ENCODE measurements at places on chromosomes 7 and 10.

DNA sequence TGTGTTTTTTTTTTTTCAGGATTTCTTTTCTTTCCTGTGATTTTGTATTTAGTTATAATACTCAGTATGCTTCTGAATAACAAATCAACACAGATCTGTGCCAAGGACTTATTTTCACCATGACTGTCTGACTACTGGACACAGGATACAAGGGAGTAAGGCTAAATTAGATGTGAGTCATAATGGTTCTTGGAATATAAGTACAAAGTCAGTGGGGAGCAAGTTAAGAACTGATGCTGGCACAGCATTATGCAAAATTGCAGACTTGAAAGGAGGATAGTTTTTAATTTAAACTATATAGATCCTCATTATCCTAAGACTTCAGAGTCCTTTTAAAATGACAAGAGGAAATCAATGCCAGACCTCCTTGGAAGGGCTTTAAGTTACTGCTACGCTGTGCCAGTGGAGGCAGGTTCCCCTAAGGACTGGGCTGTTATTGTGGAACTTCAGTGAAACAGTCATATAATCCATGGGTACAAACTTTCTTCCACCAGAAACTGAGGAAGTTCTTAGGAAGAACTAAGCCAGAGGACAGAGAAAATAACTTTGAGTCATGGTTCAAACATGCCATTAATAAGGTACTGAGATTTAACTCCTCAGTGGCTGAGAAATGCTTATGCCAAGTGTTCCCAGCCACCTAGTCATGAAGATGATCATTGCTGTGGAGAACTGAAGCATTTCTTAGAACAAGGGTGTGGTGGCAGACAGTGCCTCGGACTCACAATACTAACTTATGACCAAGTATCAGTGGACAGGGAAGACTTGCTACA, 531.2 kb downstream of the HTR7 start:
- DNase-seq = no peak

DNA sequence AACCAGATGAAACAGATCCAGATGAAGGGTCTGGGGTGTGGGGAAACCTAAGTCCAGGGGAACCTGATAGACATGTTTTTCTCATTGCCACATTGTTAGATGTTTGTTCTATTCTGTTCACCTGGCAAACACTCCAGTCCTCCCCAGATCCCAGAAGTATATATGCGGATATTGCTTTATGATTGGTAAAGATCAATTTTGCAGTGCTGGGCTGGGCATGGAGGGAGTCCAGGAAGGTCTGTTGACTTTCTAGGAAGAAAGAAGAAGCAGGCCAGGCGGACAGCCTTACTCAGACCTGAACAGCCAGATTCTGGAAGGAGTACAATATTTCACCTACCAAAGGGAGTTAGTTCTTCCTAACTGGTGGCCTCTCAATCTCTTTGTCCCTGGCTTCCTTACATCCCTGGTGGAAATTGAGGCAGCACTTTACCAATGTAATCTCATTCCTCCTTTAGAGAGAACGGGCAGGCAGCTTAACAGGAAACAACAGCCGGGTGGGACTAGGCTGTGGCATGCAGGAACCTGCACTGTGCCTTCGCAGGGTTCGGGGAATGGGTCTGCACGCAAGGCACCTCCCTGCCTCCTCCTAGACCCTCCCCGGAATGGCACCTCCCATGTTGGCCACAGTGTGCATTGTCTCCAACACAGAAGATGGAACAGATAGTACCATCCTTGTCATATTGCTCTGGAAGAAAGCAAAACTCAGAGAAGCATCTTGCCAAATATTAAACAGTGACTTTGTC, 930 bp downstream of the GIMAP6 start:
- peak; percentile 15 for DNase-seq

DNA sequence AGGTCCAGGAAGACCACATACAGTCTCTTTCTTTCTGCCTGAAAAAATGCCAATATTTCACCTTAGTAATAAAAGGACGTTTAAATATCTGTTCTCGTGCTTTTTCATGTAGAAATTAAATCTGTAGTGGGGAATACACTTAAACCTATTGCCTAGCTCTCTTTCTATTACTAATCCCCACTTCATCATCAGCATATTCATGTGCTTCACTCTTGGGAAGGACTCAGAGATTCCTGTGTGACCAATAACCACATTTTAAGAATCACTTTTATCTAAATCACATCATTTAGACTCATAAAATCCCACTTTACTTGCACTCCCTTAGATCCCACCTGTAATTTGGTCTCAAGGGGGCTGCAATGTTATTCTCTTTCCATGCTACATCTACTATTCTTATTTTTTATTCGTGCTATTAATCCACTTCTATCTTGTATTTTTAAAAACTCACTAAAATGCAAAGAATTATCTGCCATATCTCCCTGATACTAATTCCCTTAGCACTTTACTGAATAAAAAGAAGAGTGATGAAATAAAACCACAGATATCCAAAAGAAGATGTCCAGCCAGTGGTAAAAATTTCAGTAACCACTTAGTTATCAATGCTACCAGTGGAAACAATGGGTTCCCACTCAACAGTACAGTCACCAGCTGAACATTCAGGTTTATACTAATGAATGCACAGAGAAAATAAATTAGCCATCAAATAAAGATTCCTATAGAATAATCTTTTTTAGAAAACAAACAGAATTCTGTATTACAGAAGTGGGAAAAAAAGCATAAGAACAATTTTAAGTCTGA, 102.1 kb downstream of the PPP1R17 start:
- DNase-seq = no peak

DNA sequence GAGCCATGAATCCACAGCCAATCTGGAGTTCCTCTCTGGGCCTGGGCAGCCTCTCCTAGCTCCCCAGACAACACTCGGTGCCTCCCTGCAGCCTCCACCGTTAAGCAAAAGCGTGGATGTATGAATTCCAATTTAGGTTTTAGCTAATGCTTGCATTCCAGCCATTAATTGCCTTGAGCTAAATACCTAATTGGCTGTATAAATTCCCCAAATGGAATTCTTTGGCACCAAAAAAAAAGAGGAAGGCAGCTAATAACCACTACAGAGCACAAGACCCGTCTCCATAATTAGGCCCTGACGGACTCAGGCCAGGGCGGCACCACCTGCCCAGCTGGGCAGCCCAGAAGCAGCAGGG, 140.5 kb downstream of the PTPRN2 start:
- DNase-seq = no peak

DNA sequence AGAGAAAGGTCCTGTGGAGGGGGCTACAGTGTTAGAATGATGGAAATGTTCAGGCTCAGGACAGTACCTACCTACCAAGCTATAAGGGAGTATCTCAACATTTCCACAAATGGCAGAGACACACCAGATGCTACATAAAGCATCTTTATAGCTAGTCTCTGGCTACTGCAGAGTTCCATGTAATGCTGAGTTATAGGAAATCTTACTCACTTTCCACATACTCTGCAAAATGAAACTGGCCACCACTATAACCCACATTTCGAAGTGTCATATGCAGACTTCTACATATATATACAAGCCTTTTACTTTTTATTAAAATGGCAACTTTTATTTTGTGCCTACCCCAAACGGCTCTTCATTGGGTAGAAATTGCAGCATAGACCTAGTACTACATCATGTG, 85.5 kb downstream of the FAS start:
- DNase-seq = no peak

DNA sequence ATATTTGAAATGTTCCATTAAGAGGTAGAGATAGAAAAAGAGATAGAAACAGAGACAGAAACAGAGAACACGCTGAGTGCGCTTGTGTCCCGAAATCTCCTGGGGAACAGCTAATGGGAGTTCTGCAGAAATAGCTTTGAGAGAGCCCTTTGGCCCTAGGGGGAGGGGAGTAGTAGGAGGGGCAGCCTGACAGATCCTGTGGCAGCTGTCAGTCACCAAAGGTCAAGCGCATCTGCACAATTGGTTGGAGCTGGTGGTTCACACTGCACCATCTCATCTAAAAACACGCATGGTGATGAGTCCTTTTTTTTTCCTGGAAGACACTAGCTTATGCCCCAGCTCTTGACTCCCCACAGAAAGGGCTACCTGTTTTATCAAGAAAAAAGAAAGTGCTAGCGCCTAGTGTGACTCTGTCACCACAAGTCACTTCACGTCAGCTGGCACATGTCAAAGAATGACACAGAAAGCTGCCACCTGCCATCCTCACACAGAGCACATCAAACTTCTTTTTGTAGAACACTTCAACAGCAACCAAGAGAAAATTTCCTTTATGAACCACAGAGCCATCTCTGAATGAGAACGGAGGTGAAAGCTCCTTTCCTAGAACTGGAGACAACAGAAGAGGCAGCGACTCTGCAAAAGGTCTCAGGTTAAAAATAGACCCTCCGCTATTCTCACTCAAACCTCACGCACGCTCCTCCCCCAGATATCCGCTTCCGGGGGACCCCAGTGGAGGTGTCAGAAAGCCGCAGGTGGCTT, 125.7 kb downstream of the GFRA1 start:
- no peak for DNase-seq

DNA sequence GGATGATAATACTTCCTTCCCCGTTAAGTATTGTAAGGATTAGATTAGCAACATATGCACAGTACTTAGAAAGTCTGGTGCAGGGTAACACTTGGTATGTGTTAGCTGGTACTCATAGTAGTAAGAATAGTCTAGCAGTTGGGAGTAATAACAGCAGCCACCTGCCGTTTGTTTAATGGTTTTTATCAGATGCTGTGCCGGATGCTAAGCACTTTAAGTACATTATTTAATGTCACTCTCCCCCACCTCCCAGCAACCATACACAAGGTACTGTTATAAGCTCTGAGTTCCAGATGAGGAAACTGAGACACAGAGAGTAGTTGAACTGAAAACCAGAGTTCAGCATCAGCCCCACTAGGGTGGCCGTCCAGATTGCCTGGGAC, 60.1 kb downstream of the ZMIZ1 start:
- no peak for DNase-seq

- DNase-seq = no peak
Observed at GRCh38 chr7:102874966-102875365, 37.8 kb upstream of the LRRC17 start.

GRCh38 chr10:124248056-124249045, 155.0 kb upstream of the CHST15 start:
- DNase-seq = peak; percentile 24

- DNase-seq = no peak
Observed at GRCh38 chr10:56318816-56319215, 42.2 kb downstream of the ZWINT start.

GRCh38 chr7:150912427-150912826, 60.1 kb downstream of the AOC1 start:
- no peak for DNase-seq

DNA sequence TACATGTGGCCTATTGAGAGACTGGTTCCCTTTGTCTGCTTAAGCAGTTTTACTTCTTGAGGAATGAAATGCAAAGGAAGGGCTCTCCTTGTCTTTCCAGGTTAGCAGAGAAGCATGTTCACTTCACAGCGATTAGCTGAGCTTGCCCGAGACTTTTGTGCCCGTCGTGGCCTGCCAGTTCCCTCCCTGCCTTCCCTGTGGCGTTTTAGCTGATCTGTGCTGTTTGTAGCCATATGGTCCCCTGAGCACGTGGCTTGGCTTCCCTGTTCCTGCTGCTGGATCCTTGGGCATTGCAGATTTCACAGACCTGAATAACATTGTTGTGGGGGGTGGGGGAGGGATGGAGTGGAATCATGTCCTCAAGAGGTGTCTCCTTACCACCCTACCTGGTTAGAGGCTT, 61.8 kb downstream of the SND1 start:
- DNase-seq = no peak

DNA sequence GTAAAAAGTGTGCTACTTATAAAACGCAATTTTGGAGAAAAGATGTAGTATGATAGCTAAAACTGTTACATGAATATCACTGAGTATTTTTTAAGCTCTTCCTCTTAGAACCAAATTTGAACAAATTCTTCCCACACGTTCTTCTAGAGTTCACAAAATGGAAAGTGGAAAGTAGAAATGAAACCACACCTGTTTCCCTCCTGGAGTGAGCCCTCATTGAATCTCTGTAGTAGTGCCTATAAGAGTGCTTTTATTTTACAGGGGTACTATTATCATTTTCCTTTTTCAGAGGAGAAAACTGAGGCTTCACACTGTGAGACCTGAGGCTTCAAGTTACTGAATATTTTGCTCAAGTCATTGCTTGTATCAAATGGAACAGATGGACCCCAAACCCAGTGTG, 393.0 kb downstream of the NRG3 start:
- no peak for DNase-seq

DNA sequence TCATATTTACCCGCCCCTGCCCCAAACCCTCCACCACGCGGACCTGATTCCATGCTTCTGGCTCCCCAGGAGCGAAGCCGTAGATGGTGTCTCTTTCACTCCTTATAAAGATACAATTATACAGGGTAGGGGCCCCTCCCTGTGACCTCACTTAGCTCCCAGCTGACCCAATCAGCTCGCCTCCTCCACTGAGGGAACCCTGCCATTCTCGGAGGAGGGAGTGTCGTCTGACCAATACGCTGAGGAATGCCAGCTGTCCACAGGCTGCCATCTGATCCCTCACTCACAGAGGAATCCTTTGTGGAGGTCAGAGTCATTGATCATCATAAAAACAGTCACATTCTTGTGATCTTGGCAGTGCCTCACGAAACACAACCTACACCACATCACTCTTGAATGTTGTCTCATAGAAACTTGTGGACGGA, 67.5 kb upstream of the INSIG1 start:
- DNase-seq = no peak

GRCh38 chr7:111041577-111041976, 49.4 kb upstream of the LRRN3 start:
- no peak for DNase-seq

- no peak for DNase-seq
Observed at GRCh38 chr10:91567815-91568214, 65.1 kb downstream of the PPP1R3C start.

DNA sequence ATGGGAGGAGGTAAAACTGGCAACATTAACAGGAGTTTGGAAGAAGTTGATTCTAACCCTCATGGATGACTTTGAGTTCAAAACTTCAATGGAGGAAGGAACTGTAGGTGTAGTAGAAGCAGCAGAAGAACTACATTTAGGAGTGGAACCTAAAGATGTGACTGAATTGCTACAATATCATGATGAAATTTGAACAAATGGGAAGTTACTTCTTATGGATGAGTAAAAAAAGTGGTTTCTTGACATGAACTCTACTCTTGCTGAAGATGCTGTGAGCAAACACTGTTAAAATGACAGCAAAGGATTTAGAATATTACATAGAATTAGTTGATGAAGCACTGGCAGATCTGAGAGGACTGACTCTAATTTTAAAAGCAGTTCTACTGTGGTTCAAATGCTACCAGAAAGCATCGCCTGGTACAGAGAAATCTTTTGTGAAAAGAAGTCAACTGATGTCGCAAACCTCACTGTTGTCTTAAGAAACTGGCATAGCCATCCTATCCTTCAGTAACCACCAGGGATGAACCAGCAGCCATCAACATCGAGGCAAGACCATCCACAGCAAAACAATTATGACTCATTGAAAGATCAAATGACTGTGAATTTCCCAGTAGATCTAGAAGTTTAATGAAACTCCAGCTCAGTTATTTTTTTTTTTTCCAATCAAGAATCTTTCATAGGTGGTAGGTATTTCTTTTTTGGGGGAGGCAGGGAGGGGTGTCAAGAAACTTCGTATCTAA, 20.8 kb downstream of the BRAF start:
- peak; percentile 51 for DNase-seq

DNA sequence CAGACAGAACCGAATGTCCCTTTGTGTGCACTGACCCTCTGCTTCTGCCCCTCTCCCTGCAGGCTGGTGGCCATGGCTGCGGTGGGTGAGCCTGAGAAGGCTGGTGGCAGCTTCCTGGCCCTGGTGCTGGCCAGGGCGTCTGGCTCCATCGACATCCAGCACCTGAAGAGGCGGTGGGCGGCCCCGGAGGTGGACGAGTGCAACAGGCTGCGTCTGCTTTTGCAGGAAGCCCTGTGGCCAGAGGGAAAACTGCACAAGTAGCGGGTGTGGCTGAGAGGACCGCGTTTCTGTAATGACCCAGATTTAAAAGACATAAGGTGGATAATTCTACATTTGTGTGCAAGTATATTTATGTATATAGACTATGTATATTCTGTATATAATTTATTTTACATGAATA, 89.2 kb downstream of the DYNC2I1 start:
- no peak for DNase-seq

Data from inflammatory macrophage treated with lipopolysaccharide for 4 hours (primary cell).